Renal pelvis (tissue), 12 donors: ENCODE measurements at places on chromosomes 12 and 14. TPM values are rescaled to one million over a fixed set of nuclear protein-coding genes. Genes with fewer than 3 reads are reported as not detected.

Gene SPATA7
- polyA plus RNA-seq, result 25.9 TPM

Gene AICDA
- polyA plus RNA-seq, result 0.71 TPM

- no peak for DNase-seq
Measured at GRCh38 chr12:48054955-48055821, 50.7 kb downstream of the SENP1 start.

Gene EEA1
- 13.1 TPM for polyA plus RNA-seq

DNA sequence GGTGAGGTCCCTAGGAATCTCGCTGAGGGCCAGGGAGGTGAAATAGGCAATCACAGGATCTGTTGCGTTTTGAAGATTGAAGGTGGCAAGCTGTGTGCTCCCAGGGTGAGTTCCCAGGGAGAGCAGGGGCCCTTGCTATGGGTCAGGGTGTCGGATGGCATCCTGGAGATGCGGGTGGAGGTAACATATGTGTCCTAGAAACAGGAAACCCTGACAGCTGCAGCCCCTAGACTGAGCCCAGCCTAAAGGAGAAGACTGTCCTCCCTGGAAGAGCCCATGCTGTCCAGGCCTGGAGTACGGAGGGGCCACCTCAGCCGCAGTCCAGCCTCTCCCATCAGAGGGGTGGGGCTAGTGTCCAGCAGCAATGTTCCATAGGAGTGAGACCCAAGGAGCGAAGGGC lies 194.2 kb downstream of the NTF3 start:
- DNase-seq, result no peak

Gene LARP4
- polyA plus RNA-seq, result 33.6 TPM

DNA sequence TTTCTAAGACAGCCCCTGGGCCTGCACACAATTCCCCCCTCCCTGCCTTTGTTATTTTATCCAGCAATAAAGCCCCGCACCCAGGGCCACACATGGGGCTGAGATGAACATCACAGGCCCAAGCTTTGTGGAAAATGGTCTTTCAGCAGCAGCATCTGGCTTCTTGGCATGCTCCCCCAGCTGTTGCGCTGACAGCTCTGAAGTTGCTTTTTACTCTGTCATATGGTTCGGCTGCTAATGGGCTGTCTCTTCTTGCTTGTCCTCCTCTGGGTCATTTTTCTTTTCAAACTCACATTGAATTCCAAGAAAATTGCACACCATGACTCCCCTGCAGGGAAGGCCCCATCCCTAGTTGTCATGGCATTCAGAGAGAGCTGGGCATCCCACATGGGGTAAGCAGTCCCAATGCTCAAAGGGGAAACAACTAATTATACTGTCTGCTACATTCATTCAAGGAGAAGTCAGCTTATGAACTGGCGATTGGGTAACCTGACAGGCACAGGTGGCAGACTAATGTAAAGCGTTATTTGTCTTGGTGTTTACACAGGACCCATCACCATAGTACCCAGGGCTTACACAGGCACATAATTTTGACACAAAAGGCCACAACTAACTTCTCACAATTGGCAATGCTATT lies 74.0 kb upstream of the CDKN3 start:
- peak; percentile 69 for DNase-seq

DNA sequence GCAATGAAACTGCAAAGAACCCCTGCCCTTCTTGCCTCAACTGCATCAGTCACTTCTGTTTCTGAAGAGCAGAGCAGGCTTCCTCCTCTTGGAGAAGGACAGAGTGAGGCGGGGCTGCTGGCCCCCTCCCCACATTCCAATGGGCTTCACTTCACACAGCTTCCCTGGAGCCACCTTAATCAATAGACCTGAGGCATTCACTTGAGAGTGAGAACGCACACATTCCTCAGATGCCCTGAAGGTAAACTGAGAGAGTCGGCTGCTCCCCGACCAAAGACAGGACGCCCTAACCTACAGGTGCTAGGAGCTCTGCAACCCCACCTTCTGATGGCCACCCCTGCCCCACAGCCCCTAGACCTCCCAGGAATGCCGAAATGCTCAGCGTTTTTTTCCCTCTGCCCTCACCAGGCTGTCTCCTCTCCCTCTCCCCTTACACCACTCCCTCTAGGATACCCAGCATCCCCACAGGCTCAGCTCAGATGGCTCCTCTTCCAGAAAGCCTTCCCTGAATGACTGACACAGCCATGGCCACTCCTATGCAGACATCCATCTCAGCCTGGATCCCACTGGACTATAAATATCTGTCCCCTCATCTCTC lies 31.1 kb downstream of the SYNE3 start:
- no peak for DNase-seq

DNA sequence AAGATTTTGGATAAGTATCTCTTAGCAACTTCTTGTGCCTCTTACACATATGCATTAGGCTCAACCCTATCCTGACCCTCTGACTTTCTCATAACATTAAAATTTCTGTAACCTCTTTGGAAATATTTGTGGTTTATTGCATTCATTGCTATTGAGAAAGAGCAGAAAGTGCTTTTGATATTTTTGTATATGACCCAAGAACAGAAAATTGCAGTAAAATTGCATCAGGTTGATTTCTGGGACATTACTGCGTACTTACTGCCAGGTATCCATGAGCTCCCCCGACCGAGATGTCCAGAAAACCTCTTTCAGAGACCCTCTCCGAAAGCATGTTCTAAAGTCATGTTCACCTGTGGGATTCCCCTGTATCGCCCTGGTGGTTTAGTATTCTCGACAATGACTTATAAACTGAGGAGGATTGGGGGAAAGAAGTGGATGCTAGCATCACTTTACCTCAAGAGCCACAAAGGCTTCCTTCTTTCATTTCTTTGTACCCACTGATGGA lies 14.5 kb upstream of the IL22 start:
- no peak for DNase-seq

DNA sequence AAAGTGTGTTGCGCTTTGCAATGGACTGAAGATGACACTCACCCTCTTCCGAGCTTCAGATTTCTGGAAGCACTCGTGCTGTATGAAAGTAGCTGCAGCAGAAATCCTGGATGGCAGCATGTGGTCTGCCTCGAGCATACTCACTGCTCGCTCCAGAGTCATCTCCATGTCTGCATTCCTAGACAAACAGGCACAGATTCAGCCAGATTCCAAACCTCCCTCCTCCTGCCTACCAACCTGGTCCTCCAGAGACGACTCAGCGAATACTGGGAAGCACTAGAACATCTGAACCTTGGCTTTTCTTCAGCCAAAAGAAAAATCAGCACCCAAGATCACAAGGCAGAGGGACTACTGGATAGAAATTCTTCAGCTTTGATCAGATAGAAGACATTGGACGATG lies 27.7 kb downstream of the PKP2 start:
- DNase-seq, result no peak

Gene PLCZ1
- polyA plus RNA-seq, result 0.90 TPM

Gene MSRB3
- 18.5 TPM for polyA plus RNA-seq

Gene FAM234B
- 13.8 TPM for polyA plus RNA-seq

Gene MOAP1
- polyA plus RNA-seq, result 44.7 TPM

Gene TMEM233
- polyA plus RNA-seq, result 2.0 TPM

DNA sequence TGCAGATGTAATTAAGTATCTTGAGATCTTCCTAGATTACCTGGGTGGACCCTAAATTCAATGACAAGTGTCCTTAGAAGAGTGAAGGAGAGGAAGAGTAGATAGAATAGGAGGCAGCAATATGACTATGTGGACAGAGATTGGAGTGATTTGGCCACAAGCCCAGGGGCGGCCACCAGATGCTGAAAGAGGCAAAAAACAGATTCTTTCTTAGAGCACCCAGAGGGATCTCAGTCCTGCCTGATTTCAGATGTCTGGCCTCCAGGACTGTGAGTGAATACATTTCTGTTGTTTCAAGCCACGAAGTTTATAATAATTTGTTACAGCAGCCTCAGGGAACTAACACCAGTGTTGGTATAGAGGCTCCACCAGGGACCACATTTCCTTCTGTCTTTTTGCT lies 67.3 kb downstream of the DACT1 start:
- DNase-seq, result no peak

Gene CFAP54
- 2.7 TPM for polyA plus RNA-seq

GRCh38 chr14:96409701-96410100 lies 17.8 kb downstream of the AK7 start:
- DNase-seq, result no peak

DNA sequence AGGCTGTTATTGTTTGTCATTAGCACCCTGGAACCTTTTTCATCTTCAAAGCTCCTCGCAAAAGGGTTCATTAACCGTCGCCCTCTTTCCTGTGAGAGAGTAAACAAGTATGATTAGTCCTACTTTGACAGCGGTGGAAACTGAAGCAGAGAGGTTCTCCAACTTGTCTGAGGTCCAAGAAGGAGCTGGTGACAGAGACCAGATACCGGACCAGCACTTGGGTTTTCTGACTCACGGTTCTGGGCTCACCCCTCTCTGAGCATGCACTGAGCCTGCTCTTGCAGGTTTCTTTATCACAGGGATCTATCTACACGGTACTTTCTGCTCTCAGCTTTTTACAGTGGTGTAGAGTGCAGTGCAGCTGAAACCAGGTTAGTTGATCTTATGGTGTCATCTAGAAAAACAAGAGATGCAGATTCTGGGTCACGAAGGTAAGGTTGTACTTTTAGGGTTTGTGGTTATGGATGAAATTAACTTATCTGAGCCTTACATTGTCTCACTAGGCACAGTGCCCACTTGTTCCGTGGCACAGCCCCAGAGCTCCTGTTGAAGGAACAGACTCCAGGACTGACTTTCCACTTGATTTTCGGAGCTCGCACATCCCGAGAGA lies 62.1 kb downstream of the PPP2R5C start:
- DNase-seq, result no peak

GRCh38 chr12:91704446-91704845 lies 441.2 kb downstream of the BTG1 start:
- no peak for DNase-seq

GRCh38 chr12:19131025-19131444 lies 1.5 kb downstream of the PLEKHA5 start:
- DNase-seq, result peak; percentile 58

Gene DYNC1H1
- polyA plus RNA-seq, result 347 TPM

DNA sequence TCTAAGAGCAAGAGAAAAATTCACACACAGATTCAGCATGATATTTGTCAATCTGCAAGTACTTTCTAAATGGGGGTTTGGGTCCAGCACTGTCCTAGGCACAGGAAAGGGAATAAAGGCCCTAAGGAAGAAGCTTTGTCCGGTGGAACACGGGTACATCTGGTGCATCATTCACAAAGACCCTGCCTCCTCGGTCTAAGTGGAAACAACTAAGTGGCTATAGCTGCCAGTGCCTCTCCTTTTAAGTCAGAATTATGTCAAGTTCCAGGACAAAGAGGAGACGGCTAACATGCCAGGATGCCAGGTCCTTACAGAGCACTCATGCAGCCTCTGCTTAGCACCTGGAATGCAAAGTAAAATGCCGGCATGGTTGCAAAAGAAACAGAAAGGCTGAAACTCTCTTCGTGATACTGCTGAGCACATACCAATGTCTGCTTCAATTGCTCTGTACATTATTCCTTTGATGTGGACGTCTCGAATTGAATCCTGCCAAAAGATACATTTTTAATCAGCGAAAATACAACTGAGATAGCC lies 47.5 kb downstream of the NT5DC3 start:
- DNase-seq, result no peak

Gene COQ10A
- polyA plus RNA-seq, result 25.5 TPM

Gene TOMM20L
- 2.8 TPM for polyA plus RNA-seq

DNA sequence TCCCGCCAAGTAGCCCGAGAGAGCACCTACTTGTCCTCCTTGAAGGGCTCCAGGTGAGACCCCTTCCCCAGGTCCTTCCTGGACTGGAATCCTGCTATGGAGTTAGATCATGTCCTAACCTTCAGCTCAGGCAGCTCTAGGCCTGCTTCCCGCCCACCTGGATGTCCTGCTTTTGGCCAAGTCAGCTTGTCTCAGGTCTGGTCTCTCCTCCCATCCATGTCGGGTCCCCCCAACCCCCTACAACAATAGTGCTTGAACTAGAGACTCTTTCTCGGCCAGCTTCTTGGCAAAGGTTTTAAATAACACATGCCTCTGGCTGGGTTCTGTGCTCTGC lies 3.6 kb downstream of the NAB2 start:
- DNase-seq, result no peak

- no peak for DNase-seq
Measured at GRCh38 chr12:84841591-84841990, 71.0 kb downstream of the SLC6A15 start.

DNA sequence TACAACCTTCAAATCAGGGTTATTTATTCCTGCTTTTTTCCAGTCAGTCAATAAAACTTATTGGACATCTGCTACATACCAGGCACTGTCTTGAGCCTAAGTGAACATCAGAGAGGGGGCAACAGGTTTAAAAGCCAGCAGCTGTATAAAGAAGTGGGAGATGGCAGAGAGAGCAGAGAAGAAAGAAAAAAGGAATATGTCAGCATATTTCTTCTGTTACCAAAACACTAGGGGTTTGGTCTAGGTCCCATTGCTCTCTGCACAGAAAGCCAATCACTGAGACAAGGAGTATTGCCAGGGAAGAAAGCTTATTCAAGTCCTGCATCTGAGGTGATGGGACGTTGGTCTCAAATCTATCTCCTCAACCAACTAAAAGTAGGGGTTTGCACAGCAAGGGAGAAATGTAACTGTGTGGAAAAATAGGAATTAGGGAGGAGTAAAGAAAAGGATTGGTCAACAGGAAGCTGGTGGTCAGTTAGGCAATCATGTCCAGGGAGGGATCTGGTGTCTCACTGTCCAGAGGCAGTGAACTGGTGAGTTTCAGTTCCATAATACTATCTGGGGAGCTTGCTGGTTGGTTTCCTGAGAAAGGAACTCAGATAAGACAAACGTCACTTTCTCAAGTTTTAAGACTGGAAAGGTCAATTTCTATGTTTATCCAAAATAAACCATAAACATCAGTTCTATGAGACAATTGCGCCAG lies 107.5 kb downstream of the PHLDA1 start:
- DNase-seq, result no peak

Gene NFE2
- 2.2 TPM for polyA plus RNA-seq

GRCh38 chr12:68776976-68777610 lies 30.9 kb upstream of the MDM2 start:
- DNase-seq, result no peak

DNA sequence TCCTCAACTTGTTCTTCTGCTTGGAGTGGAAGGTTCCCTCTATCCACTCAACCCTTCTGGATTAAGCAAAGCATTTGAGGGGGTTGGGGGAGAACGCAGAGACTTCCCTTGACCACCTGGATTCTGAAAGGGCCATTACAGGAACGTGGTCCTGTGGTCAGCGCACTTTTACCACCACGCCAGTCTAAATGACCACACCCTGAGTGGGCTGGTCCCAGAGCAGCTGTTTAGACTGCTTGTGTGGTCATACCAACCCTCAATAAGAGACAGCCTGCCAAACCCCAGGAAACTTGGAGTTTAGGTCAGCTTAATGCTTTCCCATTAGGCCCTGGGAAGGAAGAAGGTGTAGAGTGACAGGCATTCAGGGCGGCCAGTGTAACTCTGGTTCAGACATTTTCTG lies 165.5 kb upstream of the ATP2B1 start:
- DNase-seq, result no peak

DNA sequence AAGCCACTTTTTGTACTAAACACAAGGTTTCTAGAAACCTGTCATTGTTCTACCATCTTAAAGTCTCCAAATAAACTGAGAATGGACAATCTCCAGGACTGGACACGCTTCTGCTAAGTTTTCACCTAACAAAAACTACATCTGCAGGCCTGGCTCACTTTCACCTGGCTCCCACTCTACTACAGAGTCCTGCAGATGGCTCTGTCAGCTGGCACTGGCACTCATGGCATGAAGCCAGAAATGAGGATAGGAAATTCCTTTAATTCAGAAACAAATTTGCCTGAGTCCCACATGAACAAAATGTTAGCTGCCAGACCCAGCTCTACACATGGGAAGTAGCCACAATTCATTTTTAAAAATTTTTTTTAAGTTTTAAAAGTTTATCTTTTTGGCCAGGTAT lies 42.1 kb downstream of the STXBP6 start:
- DNase-seq, result no peak
